ENCODE measurements at places on chromosomes 7 and 10.

DNA sequence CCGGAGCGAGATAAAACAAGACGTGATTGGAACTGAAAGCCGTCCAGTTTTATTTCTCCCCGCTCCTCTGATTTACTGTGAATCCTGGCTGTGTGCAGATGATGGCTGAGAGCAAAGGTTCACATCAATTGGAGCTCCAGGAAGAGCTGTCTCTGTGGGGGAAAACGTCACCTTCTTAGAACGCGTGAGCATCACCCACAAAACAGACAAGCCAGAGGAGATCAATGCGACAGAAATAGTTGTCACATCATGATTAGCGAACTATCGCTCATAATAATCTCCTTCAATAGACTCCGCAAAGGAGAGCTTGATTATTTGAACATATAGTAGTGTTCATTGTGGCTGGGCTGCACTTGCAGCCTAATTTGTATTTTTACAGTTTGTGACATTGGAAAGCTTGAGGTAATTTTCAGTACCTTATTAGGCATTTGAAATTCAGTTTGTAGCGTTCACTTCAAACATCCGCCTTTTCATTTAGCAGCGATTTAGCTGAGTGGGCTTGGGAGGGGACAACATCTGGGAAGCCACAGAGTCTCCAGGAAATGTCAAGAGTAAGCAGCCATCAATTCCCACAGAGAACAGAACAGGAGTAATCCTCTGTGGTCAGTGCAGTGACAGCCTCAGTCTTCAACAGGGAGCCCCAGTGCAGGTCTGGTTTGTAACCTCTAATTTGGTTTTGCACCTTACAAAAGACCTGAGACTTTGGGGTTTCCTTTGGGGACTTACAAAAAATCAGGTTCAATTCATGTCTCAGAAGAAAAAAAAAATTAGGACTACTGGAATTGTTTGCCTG is 276.8 kb upstream of the PFKP start:
- DNase-seq: no peak

- DNase-seq: no peak
These were observed 349.1 kb downstream of the RPS24 start for GRCh38 chr10:78382772-78383171.

DNA sequence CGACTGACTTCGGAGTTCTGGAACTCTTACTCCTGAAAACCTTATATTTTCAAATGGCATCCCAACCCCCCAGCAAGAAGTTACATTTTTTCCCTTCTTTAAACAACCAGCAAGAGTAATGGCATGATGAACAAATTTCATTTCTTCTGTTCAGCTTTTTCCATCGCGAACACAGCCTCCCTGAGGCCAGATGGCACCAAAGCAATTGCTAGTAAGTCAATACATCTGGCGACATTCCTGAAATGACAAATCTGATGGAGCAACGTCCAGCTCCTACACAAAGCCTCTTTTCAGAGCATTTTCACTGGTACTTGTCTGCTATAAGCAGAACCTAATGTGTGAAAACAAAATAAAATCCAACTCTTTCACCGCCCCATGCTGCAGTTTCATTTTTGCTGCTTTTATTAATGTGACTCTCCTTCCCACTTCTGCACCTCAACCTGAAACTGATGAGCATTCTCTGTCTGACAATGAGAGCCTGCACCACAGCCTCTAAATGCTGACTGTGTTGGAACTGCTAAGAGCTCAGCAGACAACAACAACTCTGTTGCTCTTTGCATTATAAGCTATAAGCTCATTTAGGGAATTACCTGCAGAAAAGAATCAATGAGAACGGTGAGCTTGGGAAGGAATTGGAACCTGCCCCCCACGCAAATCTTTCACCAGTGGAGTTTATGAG is 229.8 kb downstream of the FGFR2 start:
- no peak for DNase-seq

DNA sequence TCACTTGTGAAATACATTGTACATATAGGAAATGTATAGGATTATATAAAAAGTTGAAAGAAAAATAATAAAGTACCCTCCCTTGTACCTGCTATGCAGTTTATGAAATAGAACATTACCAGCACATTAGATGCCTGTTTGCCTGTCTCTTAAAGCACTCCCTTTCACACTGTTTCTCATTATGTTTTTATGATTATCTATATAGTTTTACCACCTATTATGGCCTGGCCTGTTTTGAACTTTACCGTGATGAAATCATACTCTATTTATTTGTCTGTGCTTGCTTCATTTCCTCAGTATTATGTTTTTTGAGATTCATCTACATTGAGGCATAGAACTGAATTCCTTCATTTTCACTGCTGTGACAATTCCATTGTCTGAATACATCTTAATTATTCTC is 41.1 kb downstream of the DGKB start:
- no peak for DNase-seq

DNA sequence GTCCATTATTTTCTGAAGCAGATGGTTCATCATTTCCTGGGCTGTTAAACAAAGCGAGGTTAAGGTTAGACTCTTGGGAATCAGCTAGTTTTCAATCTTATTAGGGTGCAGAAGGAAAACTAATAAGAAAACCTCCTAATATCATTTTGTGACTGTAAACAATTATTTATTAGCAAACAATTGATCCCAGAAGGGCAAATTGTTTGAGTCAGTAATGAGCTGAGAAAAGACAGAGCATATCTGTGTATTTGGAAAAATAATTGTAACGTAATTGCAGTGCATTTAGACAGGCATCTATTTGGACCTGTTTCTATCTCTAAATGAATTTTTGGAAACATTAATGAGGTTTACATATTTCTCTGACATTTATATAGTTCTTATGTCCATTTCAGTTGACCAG is 10.1 kb downstream of the BUB3 start:
- DNase-seq: no peak

DNA sequence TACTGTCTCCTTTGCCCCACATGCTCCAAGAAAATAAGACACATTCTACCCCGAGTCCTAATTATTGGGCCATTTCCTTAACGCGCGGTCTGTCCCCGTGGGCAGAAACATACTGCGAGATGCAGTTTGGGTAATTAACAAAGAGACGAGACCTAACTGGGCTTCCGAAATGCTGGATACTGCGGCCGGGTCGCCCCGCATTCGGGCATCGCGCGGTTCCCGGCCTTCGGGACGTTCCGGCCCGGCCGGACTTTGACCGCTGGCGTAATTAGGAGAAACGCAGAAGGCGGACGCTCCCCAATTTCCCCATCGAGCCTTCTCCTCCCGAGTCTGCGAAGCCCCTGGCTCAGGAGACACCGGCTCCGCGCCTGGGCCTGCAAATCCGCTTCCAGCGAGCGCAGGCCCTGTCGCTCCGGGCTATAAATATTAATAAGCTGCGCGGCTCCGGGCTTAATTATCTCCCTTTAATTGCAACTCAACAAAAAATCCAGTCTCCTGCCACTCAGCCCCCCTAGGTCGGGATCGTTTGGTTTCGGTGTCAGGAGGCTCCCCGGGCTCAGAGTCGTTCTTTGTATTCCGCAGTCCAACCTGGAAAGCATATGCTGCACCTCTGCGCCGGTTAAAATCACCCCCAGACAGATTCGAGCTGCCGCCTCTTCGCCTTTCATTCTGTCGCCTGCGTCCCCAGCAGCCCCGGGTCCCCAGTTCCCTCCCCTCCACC is 131.5 kb downstream of the SPAG6 start:
- DNase-seq: no peak

DNA sequence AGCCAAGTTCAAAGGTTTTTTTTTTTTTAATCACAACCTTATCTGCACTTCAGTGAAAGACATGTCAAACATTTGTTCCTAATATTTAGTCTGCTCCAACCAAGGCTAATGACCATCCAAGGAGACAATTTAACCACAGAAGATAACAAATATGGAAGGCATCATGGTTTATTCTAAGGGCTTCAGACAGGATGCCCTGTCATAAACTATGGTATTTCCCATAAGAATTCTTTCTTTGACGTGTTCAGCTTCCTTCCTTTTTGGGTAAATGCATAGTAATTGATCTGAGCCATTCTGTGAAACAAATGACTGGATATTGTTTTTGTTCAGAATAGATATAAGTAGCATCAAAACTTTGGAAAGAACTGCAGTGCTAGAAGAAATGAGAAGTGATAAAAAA is 326.5 kb upstream of the AOAH start:
- DNase-seq: no peak

DNA sequence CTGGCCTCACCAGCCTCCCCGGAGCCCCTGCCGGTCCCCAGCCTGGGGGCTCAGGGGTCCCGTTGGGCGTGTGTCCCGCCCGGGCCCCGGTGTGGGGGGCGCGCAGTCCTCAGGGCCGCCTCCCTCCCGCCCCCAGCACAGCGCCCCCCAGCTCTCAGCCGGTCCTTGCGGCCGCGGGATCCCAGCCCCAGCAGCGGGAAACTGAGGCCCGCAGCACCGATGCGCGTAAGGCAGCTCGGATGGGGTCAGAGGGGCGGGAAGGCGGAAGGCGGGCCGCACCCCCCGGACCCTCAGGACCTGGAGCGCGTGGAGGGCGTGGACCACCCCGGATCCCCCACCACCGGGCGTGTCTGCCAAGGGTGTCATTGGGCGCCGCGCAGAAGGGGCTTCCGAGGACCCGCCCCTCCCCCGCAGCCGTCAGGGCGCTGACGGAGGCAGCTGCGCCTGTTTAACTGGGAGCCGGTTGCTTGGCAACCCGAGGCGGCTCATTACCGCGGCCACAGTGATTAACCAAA is 14.9 kb downstream of the UNCX start:
- DNase-seq: no peak

DNA sequence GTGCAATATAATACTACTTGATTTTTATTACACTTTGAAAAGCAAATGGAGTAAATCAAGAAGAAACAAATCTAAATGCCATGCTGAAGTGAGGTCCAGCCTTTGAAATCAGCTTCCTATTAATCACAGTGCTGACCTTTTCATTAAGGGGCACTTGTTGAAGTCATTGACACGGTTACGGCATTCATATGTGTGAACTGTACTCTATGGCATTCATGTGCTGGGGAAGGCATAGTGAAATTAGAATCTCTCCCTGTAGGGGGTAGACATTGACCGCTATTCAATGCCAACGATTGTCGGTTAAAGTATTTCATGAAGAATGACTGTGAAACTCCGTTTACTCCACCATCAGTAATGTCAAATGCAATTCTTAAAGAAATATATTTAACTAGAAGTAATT is 296.1 kb upstream of the SEMA3A start:
- DNase-seq: no peak

DNA sequence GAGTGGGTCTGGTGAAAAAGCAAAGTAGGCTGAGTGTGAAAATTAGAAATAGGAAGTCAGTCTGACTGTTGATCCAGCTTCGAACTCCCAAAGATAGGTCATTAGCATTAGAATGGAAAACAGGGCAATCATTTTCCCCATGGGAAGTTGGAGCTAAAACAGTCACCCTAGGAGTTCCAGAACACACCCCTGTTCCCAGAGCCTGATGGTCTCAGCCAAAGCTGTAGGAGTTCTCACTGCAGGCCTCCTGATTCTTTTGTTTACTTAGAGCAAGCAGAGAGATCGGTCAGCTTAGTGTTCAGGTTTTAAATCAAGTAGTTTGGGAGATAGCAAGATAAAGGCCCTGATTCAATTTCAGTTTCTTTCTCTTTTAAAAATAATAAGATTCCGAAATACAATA is 28.8 kb upstream of the JCAD start:
- no peak for DNase-seq

DNA sequence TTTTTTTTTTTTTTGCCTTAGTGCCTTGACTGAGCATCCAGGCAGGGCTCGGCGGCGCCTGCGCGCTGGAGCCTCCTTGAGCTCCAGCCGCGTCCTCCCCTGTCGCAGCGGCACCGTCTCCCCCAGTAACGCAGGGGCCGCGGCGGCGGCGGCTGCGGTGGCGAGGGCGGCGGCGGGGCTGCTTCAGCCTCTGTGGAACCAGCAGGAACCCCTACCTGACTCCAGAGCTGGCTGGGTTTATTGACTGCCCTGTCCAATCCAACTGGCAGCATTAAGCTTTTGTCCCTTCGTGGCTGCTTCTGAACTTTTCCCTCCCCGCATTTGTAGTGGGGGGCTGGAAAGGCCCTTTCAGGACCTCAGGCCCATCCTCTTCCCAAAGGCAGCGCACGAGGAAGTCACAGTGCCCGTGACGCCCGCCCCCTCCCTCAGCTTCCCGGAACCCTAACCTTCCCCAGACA is at the start of gene GPR85:
Gene GPR85 (minus strand): TSS at position 397 of the 458 bp plus-strand sequence. CDS start 2,106 bp downstream, outside the sequence.
- DNase-seq: no peak

GRCh38 chr7:139893999-139894398 is 64.9 kb downstream of the TBXAS1 start:
- no peak for DNase-seq

DNA sequence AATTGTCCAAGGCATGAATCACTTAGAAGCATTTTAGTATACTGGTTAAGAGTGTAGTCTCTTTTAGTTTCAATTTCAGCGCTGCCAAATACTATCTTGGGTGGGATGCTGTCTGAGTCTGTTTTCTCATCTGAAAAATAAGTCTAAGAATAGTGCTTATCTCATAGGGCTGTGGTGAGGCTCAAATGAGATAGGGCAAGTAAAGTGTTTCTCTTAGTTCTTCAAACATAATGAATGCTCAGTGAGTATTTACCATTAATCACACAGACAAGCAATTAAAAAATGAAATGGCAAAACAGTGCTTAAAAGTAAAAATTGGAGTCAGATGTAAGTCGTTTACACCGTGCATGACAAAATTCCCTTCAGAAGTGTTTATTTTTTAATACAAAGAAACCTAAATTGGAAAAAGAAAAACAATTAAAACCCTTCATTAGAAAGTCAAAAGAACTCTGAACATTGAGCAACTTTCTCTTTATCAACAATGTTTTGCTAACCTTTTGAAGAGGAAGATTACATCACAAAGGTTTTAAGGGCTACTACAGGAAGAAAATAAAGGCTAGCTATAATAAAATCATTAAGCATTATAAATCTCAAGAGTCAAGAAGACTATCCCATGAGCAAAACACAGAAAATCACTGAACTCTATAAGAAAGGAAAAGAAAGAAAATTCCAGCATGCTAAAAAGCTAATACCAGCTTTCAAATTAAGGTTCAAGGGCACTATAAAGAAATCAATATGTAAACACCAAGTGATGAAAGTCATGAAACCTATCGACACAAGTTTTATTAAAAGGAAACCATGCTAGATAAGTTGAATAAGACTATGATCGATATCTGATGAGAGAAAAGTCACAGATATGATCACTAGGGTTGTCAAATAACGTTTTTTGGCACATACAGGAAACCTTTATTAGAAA is 45.6 kb upstream of the C1GALT1 start:
- no peak for DNase-seq

- no peak for DNase-seq
These were observed 422.7 kb downstream of the SORCS3 start for GRCh38 chr10:105063796-105064195.
